Temporal lobe (tissue), 4 donors: ENCODE measurements at places on chromosomes 11 and 22. TPM values are rescaled to one million over a fixed set of nuclear protein-coding genes. Genes with fewer than 3 reads are reported as not detected.

GGTLC3 gene
- total RNA-seq, result not detected

LRRC75B gene
- total RNA-seq, result 8.1 TPM

CLCF1 gene
- total RNA-seq, result not detected

APOL4 gene
- total RNA-seq, result 9.3 TPM

OR2AG1 gene
- total RNA-seq, result not detected

BIK gene
- not detected for total RNA-seq

TSPAN32 gene
- total RNA-seq, result 0.25 TPM

ELFN2 gene
- total RNA-seq, result 21.6 TPM

NAP1L4 gene
- 185 TPM for total RNA-seq

PARVG gene
- 1.5 TPM for total RNA-seq

LRRC55 gene
- 24.8 TPM for total RNA-seq

STK33 gene
- total RNA-seq, result 4.2 TPM

BBOX1 gene
- 4.2 TPM for total RNA-seq

KCNJ11 gene
- 5.7 TPM for total RNA-seq

IL17REL gene
- total RNA-seq, result 0.25 TPM

PRRG4 gene
- under 0.01 TPM for total RNA-seq

SLC17A6 gene
- total RNA-seq, result 6.1 TPM

PTPMT1 gene
- 16.2 TPM for total RNA-seq

PDE2A gene
- 80.4 TPM for total RNA-seq

PACSIN3 gene
- 3.4 TPM for total RNA-seq

POU2AF1 gene
- total RNA-seq, result under 0.01 TPM

LMF2 gene
- 11.6 TPM for total RNA-seq

RTN4RL2 gene
- total RNA-seq, result 1.2 TPM

MLC1 gene
- total RNA-seq, result 30.5 TPM

FAM111A gene
- 5.7 TPM for total RNA-seq

NAV2 gene
- total RNA-seq, result 22.9 TPM

APOA4 gene
- not detected for total RNA-seq

LINC01488 gene
- not detected for total RNA-seq

SCGB1D2 gene
- not detected for total RNA-seq

TSKU gene
- 6.4 TPM for total RNA-seq

SLC37A2 gene
- total RNA-seq, result 1.2 TPM

EHD1 gene
- total RNA-seq, result 17.7 TPM

MMP20 gene
- not detected for total RNA-seq
